AG04450 (cell line): ENCODE measurements at places on chromosomes 3 and 15.

GRCh38 chr3:131795390-131796090, 239.3 kb downstream of the CPNE4 start:
- no peak for DNase-seq

DNA sequence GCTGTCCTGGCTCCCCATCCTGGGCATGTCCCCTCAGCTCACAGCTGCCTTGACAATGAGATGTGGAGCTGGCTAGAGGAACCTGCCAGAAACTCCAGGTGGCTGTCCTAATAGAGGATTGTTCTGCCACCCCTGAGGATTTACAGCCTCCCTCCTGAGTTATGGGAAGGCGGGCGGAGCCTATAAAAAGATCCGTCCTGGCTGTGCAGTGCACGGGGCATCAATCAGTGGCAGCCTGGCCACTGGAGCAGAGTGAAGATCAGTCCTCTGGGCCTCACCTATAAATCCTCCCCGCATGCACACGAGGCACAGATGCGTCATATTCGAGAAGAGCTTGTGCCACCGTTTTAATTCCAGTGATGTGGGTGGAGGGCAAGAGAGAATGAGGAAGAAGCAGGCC, 90.0 kb downstream of the MEGF11 start:
- no peak for DNase-seq

DNA sequence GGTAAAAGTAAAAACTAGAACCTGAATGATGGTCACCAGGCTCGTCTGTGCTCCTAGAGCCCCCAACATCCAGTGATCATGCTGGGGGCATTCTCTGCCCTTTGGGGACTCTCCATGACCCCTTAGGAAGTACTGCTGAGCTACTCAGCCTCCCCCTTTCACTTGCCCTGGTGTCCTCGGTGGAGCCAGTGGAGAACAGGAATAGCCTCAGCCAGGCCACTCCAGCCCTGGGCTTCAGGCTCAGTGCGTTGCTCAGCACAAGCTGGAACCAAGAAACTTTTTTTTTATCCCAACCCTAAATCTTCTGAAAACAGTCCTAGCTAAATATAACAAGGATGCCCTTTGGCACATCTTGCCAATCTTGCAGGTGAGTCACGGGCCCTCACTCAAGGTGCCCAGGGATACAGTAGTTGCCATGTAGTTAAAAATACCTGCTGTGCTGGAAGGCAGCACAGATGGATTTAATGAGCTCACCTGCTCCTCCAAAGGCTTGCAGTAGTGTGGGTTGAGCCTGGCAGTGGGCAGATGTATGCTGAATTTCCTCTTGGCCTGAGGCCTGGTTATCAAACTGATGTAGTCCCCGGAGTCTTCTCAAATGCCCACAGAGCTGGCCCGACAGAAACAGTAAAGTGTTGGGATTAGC, 46.9 kb upstream of the TMEM158 start:
- no peak for DNase-seq

- no peak for DNase-seq
Measured at GRCh38 chr3:127680798-127681221, 8.1 kb downstream of the ABTB1 start.

- DNase-seq, result no peak
Measured at GRCh38 chr15:68578980-68579935, at the start of gene CORO2B. CORO2B (plus strand) TSS chr15:68578993; CDS start chr15:68579263, 270 bp downstream.

DNA sequence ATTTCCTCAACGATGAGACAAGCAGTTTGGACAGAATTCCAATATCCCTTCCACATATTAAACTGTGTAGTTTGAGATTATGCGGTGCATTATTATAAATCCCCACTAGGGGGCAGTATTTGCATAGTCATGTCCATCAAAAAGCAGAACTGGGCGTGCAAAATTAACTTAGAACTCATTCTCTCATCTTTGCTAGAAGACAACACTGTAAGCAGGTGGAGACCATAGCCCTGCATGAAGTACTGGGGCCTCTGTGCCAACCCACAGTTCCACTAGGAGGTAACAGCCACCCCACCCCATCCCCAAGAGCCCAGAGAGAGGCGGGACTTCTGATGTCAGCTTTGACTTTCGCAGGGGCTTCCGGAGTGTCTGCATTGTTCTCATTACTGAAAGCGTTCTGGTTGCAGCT, 106.6 kb upstream of the TMC3 start:
- peak; percentile 29 for DNase-seq

DNA sequence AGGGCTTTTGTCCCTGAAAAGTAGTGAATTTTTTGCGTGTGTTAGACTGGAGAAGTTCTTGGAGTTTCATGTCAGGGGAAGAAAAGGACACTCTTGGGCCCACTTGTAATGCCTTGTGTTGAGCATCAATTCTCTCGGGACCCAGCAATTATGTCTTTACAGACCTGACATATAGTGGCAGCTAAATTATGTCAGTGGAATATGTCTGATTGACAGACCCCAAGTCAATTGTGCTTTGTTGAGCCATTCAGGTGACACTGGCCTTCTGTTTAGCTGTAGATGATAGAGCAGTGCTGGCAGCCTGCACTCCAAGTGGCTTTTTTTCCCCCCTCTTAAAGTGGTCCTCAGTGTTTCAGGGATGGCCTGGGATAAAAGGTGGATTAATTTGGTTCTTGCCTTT, 112.1 kb upstream of the AGBL1 start:
- no peak for DNase-seq

DNA sequence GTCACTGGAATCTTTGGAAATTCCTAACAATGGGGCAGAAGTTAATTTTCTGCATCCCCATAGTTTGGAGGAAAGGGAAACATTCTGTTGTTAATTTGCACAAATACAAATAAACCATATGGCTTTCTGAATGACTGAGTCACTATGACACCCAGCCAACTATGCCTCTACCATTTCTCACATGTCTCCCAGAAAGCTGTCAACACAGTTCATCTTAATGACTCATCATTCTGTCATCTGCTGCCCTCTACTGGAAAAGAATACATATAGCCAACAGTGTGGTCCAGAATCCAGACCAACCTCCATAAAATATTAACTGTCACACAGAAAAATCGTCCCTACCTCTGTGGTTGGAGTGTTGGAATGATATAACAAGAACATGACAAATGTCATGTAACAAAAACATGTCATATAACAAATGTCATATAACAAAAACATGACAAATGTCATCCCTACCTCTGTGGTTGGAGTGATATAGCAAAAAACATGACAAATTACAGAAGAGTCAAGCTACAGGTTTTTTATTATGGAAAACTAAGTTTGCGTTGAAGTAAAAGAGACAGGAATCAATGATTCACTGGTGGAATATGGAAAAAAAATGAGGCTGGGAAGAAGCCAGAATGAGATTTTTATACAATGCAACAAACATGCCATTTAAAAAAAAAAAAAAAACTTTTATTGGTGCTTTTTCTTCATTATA, 47.7 kb upstream of the GYG1 start:
- DNase-seq, result peak; percentile 41

GRCh38 chr3:98730886-98731537, 32.1 kb upstream of the ST3GAL6 start:
- DNase-seq, result no peak
